PC-3 (cell line): ENCODE measurements at places on chromosomes 5 and 9.

DNA sequence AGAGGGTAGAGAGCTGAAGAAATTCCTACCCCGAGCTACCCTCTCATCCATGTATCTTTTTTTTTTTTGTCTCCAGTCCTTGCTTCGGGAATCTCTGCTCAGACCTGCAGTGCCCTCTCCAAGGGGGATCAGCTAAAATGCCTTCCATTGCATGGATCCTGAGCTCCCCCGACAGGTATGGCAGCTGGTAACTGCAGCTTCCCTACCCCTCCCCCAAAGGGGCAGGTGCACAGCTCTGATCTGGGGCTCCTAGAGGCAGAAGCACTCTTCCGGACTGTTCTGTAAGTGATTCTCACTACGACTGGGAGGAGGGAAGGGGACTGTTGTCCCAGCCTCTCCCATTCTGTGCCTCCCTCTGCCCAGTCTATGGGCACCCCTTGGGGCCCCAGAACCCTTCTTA lies 169.6 kb downstream of the MELK start:
- DNase-seq: no peak

- DNase-seq: no peak
Observed at GRCh38 chr9:20564650-20565049, 57.6 kb downstream of the MLLT3 start.

DNA sequence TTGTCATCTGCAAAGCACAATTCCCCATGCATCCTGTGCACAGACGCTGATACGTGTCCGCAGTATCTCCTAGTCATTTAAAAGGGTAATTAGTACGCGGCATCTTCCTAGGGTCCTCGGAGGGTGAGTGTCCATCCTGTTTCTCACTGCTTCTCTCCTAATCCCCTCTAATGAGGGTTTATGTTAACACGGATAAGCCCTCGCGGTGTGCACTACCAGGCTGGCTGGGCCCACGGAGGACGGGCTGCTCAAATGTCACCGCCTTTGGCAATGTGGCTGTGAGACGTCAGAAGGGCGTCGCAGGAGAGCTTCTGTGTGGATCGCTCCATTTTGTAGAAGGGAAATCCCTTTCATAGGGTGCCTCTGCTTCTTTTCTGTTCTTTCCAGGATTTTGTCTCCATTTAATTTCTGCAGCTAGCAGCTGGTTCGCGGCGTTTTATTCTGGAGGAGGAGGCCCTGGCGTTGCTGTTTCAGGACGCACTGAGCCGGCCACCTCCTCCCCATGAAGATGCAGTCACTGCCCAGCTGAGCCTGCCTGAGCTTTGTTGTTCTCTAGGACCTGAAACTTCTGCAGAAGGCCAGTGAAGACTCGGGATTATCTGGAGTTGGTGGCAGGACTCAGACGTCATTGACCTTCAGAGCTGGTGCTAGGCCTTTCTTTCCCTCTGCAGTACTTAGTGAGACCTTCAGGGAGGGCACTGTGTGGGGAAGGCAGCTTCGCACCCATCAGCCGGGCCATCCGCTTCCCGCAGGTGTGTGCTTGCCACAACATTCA lies 326.1 kb upstream of the IRX1 start:
- no peak for DNase-seq

DNA sequence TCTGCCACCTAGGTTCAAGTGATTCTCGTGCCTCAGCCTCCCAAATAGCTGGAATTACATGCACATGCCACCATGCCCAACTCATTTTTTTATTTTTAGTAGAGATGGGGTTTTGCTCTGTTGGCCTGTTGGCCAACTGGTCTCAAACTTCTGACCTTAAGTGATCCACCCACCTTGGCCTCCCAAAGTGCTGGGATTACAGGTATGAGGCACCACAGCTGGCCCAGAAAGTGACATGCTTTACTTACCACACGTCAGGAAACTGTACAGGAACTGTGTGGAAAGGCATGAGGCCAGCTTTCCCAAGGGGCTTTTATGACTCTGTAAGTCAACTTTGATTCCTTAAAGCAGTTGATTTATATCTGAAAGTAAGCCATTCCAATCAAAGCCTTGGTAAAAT lies 25.0 kb downstream of the DNAJB5 start:
- DNase-seq: no peak

- no peak for DNase-seq
Observed at GRCh38 chr5:171724468-171725204, 61.0 kb upstream of the SMIM23 start.

GRCh38 chr9:36968574-36969215 lies 65.4 kb downstream of the PAX5 start:
- no peak for DNase-seq

DNA sequence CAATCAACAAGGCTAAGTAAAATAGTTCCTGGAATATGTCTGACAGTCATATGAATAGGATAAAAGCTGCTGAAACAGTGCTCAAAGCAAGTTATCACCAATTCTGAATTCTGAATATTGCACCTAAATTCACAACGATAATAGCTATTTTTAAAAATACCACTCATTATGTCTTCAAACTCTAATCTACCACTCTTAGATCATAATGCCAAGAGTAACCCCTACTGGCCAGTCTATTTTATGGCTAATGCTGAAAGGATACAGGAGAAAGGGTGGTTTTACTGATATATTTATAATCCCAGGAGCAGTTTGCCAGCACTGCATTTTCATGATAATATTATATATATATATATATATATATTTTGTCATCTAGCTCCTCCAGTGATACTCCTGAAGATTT lies 232.8 kb downstream of the PDE4D start:
- DNase-seq: peak; percentile 53

DNA sequence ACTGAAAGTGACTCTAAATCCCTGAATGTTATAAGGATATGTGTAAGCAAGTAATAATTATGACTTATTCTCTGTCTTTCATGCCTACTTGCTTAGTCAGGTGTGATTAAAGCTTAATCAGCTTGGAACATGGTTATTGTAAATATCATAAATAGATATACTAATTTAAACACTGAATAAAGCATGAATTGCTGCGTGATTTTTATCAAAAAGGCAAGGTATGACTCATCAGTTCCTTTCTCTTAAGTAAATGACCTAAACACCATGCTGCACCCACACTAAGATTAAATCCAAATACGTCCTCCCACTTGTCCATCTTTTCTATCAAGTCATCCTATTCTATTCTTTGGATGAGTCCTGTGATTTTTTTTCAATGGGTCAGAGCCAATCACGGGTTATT lies 124.6 kb upstream of the MTAP start:
- peak; percentile 96 for DNase-seq

DNA sequence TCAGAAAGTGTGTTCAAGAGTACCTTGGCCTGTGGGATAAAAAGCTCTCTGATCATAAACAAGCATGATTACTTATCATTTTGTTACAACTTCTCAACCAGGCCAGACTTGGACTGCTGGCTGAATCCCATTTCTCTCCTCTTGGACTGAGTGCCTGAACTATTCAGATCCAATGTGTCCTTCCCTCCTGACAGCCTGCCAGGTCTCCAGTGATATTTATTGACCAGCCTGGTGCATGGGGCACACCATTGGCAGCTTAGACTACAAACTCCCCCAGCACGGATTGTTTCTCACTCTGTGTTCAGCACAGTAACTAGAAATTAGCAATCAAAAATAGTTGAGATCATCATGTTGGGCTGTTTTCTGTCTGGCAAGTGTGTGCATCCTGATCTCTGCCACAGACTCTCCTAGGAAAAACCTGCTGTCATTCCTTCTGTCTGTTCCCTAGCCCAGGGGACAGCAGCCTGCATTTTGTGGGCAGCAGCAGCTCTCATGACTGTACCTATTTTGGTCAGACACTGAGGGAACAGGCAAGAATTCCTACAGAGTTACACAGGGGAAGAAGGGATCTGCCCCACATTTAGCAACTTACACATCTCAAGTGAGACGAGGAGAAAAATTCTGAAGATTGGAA lies 348.1 kb downstream of the ADAMTS6 start:
- DNase-seq: no peak

DNA sequence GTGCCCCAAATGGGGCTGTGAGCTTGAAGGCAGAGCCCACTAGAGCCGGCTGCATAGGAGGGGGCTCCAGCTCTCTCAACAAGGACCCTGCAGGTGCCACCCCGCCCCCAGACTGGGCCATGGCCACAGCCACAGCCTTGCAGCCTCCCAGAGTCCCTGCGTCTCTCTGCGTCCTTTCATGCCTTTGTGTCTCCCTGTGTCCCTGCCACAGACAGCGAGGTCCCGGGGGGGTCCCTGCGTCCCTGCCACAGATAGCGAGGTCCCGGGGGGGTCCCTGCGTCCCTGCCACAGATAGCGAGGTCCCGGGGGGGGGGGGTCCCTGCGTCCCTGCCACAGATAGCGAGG lies 6.3 kb downstream of the NOXA1 start:
- DNase-seq: no peak

- no peak for DNase-seq
Observed at GRCh38 chr9:6785682-6786081, 27.9 kb downstream of the KDM4C start.

GRCh38 chr5:151483647-151484046 lies 36.2 kb downstream of the SLC36A1 start:
- no peak for DNase-seq

GRCh38 chr9:98037357-98037756 lies 19.2 kb upstream of the NANS start:
- DNase-seq: peak; percentile 31

- DNase-seq: peak; percentile 58
Observed at GRCh38 chr5:59724482-59725391, 168.8 kb downstream of the PDE4D start.

DNA sequence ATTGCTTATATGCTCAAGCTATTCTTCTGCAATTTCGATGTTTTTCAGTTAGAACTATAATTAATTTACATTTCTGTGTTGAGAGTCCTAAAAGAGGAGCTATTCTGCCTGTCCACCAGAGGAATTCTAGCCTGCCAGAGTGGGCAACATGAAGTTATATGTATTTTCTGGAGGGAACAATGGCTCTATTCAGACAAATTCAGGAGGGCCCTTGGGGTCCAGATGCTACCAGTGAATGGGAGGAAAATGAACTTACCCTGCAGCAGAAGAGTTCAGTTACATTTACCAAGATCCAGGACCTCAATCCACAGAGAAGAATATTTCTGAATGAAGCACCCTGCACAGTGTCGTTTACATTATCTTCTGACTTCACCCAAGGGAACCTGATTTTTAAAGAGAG lies 80.7 kb downstream of the ITGA1 start:
- DNase-seq: no peak

GRCh38 chr9:113648048-113648447 lies 184.5 kb downstream of the RGS3 start:
- DNase-seq: no peak

- peak; percentile 96 for DNase-seq
Observed at GRCh38 chr5:40995801-40996586, 75.1 kb downstream of the MROH2B start.

GRCh38 chr5:140630292-140631035 lies 2.5 kb downstream of the CD14 start:
- no peak for DNase-seq

DNA sequence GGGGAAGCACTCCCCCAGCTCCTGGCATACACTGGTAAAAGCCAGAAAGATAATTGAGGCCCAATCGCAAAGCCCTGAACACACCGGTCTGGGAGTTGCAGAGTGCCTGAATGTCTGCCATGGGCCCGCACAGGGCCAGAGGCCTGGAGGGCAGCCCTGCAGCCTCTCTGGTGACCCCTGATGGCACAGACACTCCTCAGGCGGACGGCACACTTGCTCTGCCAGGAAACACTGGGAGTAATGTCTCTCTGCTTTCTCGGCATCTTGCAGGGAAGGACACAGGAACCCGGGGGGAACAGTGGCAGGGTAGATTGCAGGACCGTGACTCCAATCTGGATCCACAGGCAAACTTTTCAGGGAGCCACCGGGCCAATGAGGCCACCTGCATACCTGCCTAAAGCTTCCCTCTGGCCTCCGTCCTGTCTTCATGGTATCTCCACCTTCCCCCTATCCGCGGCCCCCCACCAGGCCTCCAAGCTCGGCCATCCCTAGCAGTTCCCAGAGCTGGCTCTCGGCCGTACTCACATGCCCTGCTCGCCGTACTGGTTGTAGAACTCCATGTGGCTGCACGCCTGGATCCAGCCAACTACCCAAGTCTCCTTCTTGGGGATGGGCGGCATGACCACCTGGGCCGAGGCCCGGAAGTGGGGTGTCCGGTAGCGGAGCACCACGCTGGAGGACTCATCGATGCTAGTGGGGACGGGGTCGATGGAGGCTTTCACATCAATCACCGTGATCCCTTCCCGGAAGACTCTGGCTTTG lies 797 bp downstream of the FAM78A start:
- no peak for DNase-seq

GRCh38 chr5:82405161-82405560 lies 127.0 kb upstream of the RPS23 start:
- peak; percentile 70 for DNase-seq

DNA sequence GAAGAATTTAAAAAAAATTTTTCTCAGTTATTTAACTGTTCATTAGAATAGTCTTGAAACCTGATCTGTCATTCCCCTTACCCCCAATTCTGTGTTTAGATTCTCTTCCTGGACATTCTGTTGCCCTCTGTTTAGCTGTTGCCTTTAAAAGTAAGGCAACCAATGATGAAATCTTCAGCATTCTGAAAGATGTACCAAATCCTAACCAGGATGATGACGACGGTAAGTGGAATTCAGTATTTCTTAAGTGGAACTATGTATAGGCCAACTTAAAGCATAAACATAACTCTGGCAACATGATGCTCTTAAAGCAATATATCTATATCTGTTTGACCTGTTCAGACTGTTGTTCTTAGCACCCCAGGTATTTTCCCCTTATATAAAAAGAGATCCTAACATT lies 27.2 kb downstream of the NCBP1 start:
- no peak for DNase-seq

DNA sequence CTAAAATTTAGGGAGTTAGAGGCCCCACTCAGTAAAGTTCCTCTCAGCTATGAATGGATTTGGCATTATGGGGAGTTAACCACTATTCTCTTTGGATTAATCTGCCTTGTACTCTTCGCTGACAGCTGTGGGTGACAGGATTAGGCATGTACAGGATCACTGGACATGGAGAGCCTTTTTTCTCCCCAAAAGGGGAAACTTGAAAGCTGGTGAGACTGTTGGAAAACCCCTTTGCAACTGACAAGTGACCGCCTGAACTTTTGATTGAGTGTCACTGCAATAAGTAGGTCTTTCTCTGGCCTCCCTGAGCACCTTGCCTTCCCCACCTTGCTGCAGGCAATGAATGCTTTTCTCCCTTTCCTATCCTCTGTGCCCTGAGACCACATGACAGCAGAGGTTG lies 68.3 kb downstream of the ERP44 start:
- no peak for DNase-seq

- peak; percentile 23 for DNase-seq
Observed at GRCh38 chr5:27962198-27962597, 923.8 kb upstream of the CDH9 start.

GRCh38 chr5:73781107-73781768 lies 155.2 kb downstream of the ARHGEF28 start:
- DNase-seq: no peak
